ENCODE measurements at places on chromosomes 4 and X. TPM values are rescaled to one million over a fixed set of nuclear protein-coding genes. Genes with fewer than 3 reads are reported as not detected.

- DNase-seq, result no peak
Observed at GRCh38 chr4:152500275-152500674, 35.6 kb downstream of the FBXW7 start.

GRCh38 chr4:85905761-85906160 is 430.8 kb downstream of the ARHGAP24 start:
- no peak for DNase-seq

Gene GABRQ
- 0.05 TPM for polyA plus RNA-seq

- DNase-seq, result no peak
Observed at GRCh38 chrX:37984880-37985279, 21.5 kb upstream of the SYTL5 start.

DNA sequence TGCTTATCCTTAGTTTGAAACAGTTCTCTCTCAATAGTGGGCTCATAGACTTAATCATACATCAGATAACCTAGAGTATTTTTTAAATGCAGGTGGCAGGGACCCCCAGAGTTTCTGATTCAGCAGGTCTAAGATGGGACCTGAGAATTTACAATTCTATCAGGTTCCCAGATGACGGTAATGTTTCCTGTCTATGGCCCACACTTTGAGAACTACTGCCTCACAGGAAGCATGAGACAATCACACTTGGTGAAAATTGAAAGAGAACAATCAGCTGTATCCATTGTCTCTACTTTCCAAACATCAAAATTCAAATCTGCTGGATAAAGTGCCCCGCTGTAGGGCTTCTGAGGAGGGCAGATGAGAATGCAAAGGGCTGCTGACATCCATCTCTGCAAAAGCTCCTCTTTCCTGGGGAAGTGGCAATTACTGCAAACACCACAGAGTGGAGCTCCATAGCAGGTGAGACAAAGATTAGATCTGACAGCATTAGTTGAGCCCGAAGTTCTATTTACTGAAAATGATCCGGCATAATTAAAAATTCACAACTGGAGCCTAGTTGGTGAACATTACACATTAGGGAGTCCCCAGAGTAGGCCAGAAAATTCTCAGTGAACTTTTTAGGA is 187.8 kb upstream of the MBNL3 start:
- no peak for DNase-seq

- no peak for DNase-seq
Observed at GRCh38 chrX:111914398-111915090, 38.6 kb downstream of the TRPC5OS start.

GRCh38 chr4:46520361-46520760 is 130.4 kb upstream of the GABRA2 start:
- DNase-seq, result no peak

DNA sequence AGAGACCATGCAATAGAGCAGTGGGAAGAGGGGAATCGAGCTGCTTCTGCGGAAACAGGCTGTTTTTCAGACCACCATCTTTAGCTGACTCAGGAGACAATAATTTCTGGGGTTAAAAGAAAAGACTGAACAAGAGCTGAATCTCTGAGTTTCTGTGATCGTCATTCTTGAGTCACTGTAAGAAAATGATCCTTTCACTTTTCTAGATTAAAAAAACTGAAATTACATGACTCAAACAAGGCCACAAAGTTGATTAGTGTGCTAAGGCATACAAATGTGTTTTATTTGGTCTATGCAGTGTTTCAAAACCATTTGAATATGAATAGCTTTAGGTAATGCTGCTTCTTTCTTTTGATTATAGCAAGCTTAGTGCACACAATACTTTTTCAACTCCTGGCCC is 194.4 kb upstream of the RPL34 start:
- peak; percentile 51 for DNase-seq

- DNase-seq, result peak; percentile 50
Observed at GRCh38 chr4:110484767-110485166, 8.8 kb downstream of the ENPEP start.

GRCh38 chr4:56371426-56372220 is 15.7 kb downstream of the AASDH start:
- DNase-seq, result no peak

DNA sequence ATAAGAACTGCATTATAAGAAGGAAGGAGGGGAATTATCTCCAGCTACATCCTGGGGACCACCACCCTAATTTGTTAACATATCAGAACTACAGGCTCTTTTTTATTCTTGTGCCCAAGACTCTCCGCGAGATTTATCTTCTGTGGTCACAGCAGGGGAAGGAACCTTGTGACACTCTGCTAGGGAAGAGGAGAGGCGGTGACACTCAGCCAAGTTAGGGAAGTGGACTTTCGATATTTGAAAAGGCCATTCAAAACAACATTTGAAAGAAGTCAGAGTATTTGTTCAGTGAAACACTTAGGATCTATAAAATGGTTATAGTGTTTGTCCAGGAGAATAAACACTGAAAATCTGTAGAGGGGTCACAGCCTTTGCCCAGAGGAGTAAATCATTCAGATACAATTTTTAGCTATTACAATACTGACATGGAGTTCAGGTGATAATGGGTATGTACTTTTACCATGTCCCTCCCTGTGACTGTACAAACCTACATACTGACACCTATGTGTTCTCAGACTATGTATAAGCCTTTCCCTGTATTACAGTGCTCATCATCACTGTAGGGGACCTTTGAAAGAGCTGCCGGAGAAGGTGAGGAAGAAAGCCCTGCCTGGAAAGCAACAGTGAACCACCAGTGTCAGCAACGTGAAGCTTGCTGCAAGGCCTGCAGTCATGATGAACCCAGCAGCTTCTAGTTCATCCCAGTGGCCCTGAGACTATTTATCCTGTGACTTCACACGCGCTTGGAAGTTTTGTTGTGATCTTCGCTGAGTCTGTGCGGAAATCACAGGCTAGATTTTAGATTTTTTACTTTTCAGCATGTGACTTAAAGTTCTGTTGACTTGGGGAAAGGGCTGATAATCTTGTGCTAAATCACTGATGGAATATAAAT is 8.5 kb upstream of the PTTG2 start:
- DNase-seq, result no peak

Gene BTC
- not detected for polyA plus RNA-seq

DNA sequence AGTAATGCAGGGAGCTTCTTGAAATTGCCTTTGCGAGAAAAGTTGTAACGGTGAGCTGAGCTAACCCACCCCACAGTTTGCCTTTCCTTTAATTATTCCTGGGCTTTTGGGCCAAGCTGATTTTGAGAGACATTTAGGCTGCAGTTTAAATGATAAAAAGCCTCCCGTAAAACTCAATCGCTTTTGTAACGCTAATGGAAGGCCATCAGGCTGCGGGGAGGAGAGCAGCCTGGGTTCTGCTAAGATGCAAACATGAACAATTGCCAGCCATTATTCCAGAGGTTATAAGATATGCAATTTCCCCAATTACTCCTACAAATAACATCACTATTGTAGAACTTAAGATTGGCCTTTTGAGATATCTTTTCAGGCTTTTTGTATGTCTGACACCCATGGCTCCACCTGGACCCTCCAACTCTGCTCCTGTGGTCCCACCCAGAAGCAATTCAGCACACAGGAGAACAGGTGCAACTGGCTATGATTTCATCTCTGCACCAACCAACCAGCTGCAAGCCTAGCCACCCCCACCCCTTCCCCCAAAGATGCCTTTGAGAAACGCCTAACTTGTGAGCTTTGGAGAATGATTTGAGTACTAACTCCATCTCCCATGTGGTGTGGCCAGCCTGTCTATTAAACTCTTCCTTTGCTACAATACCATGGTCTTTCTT is 108.2 kb upstream of the FAM9C start:
- DNase-seq, result no peak

GRCh38 chr4:28267166-28267565 is 1406.5 kb downstream of the STIM2 start:
- no peak for DNase-seq

GRCh38 chr4:41454423-41454822 is 83.5 kb upstream of the LIMCH1 start:
- no peak for DNase-seq

Gene PHF8
- 9.7 TPM for polyA plus RNA-seq

DNA sequence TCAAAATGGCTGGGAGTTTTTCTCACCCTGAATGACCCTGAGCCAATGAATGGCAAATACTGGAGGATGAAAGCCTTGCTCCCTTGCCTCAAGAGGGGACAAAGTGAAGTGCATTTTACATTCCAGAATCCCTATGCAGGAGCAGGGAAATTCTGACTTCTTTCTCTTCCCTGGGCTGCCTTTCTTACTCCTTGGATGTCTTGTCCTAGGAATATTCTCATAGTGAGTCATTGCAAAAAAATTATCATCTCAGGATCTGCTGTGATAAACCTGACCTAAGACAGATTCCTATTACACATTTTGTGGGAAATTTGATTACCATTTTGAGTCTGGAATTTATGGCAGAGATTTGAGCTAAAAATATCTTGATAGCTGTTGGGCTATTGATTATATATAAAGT is 199.9 kb downstream of the TMA16 start:
- DNase-seq, result peak; percentile 21

Gene CCDC158
- polyA plus RNA-seq, result not detected

DNA sequence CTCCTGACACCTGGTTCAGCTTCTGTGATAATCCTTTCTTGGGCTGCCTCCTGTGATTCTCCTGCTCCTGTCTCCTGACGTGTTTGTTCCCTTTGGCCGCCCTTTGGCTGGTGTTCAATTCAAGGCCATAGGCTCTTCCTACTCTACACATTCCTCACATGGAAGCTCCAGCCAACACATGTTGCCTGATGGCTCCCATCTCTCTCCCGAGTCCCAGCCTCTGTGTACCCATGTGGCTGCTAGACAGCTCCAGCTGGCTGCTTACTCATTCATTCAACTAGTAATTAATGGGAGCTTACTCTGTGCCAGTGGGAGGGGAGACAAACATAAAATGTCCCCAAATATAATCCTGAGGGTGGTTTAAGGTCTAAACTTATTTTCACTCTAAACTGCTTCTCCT is 9.2 kb upstream of the MED28 start:
- DNase-seq, result no peak

DNA sequence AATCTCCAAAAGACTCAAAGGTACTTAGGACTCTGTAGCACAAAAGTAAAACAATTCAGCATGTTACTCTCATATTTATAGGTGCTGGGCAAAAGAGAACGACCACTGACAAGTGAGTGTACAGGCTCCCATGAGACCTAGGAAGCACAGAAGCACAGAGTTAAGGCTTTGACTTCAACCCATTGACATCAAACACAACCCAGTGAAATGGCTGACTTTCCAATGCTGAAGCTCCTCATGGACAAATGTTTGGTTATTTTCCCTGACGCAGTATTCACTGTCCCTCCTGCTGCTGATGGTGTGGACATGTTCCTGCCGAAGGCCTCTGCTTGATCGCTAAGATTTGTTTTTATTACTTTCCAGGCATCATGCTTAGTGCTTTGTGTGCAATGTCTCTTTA is 148.7 kb downstream of the TSPAN5 start:
- DNase-seq, result no peak

GRCh38 chrX:47540754-47541538 is 20.1 kb upstream of the ARAF start:
- DNase-seq, result peak; percentile 76

GRCh38 chr4:127291316-127291715 is 341.4 kb upstream of the INTU start:
- no peak for DNase-seq

GRCh38 chr4:14115106-14115505 is 487.6 kb upstream of the BOD1L1 start:
- no peak for DNase-seq

GRCh38 chr4:150402871-150403272 is 179.1 kb upstream of the MAB21L2 start:
- no peak for DNase-seq

DNA sequence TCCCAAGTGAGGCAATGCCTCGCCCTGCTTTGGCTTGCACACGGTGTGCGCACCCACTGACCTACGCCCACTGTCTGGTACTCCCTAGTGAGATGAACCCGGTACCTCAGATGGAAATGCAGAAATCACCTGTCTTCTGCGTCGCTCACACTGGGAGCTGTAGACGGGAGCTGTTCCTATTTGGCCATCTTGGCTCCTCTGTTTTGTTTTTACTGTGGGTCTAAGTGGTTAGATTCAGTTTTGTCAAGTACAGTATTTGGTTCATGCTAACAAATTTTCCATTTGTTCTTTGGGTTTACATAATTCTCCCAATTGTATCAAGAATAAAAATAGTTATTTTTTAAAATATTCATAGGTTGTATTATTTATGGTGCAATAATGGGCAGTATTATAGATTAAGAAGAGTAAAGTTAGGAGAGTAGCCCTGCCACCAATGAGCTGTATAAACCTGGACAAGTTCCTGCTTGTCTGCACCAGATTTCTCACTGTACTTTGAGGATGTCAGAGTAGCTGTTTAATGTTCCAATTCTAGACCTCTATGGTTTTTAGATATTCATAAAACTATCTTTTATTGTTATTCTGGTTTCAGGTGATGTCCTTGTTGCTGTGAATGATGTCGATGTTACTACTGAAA is 23.4 kb downstream of the INTU start:
- no peak for DNase-seq

Gene ADH1A
- polyA plus RNA-seq, result not detected

GRCh38 chr4:112854420-112854819 is 195.0 kb upstream of the ANK2 start:
- DNase-seq, result no peak

GRCh38 chrX:6917666-6918065 is 229.8 kb upstream of the STS start:
- no peak for DNase-seq

DNA sequence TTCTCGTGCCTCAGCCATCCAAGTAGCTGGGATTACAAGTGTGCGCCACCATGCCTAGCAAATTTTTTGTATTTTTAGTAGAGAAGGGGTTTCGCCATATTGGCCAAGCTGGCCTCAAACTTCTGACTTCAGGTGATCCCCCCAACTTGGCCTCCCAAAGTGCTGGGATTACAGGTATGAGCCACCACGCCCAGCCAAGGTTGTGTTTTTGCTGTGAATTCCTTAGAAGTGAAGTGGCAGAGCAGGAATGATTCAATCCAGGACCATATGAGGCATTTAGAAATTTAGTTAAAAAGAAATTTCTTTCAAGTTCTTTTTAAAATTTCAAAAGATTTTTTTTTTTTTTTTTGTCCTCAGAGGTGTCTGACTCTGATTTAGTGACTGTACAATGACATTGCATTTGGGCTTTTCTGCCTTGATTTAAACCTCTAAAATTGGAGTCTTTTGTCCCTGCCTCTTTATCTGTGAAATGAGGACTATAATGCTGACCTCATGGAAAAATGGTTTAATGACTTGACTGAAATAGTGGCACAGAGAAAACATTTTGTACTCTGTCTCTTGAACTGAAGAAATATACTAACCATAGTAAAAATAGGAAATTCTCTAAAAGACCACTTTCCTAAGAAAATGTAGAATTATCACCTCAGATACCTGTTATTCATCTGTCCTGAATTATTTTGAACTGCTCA is 59.9 kb downstream of the CXCL13 start:
- DNase-seq, result no peak

Gene SOX3
- polyA plus RNA-seq, result not detected

Measured in AG04450 (cell line).